ENCODE measurements at places on chromosomes 11 and 22. TPM values are rescaled to one million over a fixed set of nuclear protein-coding genes. Genes with fewer than 3 reads are reported as not detected.
A peak's percentile ranks its signal among the peaks of the same experiment; 100 is the strongest.

DNA sequence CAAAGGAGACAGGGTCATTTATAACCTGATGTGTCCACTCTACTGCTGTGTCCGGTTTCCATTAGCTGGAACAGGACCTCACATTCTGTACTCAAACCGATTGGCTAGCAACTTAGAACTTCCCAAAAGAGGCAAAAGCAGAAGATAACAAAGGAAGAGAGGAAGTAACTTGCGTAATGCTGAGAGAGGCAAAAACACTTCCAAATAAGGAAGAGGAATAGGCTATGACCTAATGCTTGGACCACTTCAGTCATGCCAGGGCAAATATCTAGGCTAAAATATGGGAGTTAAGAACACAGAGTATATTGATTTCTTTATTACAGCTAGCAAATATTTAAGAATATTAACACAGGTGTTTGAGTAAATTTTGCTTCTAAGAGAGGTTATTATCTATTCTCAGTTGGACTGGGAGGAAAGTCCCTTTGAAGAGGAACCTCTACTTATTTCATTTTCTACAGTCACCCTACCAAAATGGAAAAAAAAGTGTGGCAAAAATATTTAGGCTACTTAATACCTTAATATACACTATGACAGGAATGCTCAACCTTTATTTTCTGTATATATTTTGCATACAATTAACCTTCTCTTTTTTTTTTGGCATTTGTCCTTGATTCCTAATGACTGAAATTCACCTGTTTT, 499.8 kb upstream of the CHORDC1 start:
- no peak for DNase-seq

GRCh38 chr11:34626393-34626792, 5.5 kb downstream of the EHF start:
- no peak for DNase-seq

DNA sequence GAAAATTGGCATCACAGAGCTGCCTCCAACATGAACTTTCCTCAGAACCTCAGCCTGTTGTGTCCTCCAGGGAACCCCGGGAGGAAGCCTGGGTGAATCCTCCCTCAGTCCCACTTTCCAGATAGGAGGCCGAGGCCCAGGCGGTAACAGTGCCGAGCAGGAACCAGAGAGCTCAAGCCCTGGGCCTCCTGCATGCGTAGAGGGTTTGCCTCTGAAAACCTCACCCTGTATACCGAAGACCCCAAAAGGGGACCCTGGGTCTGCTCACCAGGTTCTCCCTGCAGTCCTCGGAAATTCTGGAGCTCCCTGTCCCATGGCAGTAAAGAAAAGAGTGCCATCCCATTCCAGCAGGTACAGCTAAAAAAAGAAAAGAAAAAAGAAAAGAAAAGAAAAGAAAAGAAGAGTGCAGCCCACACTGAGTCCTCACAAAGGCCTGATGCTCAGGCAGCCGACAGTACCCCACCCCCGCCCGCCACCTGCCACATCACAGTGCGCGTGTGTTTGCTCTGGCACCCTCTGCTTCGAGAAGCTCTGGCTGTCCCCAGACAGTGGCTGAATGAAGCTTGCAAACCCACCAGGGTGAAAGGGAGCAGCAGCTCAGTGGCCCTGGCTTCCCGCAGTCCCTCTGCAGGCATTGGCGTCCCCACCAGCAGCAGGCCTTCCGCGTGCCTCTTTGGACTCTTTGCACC, 28.4 kb upstream of the FADD start:
- no peak for DNase-seq

- peak; percentile 52 for DNase-seq
Measured at GRCh38 chr11:130314184-130314749, 450 bp downstream of the ZBTB44 start.

GRCh38 chr22:27028093-27028492, 370.7 kb downstream of the MIAT start:
- no peak for DNase-seq

- no peak for DNase-seq
Measured at GRCh38 chr11:3058753-3059664, 1.8 kb upstream of the CARS1 start.

GRCh38 chr11:76322942-76323341, 58.0 kb downstream of the THAP12 start:
- no peak for DNase-seq

DNA sequence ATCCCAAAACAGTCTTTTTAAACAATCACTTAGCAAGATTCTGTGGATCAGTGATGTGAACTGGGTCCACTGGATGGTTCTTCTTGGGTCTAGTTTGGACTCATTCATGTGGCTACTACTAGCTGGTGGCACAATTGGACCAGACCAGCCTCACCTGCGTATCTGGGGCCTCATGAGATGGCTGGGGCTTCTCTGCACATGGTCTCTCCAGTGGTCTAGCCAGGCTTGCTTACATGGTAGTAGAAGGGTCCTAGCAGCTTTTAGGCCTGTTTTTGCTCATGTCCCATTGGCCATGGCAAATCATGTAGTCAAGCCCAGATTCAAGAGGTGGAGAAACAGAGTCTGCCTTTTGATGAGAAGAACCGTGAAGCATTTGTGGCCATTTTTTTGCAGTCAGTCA, 94.0 kb downstream of the RRAS2 start:
- DNase-seq, result no peak

- DNase-seq, result peak; percentile 16
Measured at GRCh38 chr11:67119585-67120391, 725 bp downstream of the KDM2A start.

DNA sequence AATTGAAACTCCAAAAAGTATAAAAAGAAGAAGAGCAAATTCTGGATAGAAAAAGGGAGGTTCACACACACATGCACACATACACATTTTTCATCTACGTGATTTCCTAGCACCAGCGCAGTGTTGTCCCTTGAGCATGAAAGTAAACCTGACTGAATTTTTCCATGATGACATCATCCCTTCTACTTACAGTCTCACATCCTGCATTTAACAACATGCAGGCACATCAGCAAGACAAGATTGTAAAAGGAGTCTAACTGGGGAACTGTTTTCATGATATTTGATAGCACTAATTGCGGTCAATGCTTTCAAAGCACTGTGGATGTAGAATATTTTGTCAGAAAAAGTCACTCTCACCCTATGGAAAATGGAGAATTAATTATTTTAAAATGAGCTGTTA, 36.6 kb downstream of the GAS2 start:
- DNase-seq, result no peak

DNA sequence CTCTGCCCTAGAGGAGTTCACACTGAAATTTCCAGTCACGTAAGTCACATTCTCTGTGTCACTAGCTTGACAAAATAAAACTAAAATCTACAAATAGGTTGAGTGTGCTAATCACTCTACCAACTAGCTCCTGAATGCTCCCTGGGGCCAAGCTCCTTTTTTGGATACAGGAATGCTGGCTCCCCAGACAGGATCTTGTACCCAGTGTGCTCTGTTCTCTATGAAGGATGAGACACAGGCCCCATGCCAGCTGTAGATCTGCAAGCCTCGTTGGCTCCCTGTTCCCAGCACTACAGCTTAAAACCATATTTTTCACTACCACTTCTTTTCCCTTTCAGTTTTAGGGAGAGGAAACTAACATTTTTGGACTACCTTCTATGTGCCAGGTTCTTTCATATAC, 3.7 kb upstream of the IPO7 start:
- DNase-seq, result no peak

DNA sequence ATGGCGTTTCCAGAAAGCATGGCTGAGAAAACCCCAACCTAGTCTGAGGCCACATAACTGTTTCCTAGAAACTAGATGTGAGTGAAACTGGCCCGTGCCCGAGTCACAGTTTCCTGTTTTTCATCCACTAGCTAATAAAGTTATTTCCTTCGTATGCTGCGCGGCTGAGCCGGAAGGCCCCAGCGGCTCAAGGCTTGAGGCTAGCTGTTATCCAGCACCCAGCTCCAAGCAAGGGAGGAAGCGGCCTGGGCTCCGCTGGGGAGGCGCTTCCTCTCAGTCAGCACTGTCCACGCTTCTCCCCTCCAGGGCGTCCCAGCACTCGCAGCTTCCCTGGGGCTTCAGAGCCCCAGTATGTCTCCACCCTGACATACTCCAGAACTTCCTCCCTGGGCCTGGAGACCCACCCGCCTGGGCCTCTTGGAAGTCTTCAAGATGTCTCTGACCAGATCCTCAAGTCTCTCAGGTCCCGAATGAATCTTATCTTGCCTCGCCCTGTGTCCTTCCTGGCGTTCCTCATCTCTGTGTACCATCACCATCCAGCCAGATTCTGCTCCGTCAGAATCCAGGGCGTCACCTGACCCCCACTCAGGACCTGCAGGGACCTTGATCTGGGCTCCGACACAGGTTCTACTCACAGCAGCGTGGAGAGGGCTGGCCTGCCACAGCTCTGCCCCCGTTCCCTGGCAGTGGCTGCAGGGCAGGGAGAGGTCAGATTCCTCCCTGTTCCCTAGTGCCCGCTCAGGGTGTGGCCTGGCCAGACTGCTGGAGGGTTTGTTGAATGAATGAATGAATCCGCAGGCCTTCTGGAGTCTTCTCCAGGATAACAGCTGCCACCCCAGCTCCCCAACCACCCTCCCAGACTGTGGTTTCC, 81.9 kb downstream of the LRRC32 start:
- DNase-seq, result peak; percentile 68

DNA sequence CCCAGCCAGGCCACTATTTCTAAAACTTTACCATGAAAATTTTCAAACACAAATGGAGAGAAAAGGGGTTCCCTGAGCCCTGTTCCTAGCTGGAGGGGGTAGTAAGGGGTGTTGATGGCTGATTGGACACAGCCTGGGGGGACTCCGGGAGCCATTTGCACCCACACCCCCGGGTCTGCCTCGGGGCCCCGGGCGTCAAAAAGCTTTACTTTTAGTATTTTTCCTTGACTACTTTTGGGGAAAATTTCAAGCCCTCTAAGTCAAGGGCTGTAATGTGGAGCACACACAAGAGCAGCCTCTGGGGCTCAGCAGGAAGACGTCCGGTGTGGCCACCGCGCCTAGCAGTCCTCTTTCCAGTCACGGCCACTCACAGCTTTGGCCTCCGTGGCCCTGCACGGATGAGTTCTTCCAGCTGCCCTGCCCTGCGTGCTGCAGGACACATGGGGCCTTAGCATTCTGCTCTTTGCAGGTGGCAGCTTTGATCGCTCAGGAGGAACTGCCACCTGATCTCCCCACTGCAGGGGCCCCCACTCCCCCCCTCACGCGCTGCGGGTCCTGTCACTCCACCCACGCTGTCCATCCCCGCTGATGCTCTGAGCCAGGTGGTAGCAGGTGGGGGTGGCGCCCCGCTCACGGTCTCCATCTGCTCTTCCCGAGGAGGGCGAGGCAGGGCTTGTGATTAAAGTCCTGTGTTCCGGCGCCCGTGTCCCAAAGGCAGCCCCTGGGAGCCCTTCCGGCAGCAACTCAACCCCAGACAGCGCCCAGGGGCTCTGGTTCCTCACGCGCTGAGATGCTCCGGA, 14.4 kb downstream of the RNH1 start:
- no peak for DNase-seq

GRCh38 chr11:1819074-1819473, 15.7 kb upstream of the SYT8 start:
- DNase-seq, result no peak

GRCh38 chr11:105881027-105881426, 141.0 kb downstream of the MSANTD4 start:
- no peak for DNase-seq

DNA sequence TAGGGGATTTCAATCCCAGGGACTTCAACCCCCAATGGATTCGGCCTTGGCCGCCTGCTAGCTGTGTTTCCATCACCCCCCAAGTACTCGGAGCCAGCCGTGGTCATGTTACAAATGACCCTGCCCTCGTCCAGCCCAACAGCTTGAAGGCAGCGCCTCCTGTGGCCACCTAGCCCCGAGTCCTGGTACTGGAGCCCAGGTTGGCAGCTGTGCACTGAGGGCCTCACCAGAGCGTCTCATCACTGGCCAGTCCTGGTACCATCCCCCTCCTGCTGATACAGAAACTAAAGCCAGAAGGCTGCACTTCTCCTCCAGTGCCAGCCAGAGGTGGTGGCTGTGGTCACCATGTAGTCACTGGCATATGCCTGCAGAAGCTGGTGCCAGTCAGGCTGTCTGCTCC, 44.9 kb upstream of the FADD start:
- DNase-seq, result no peak

- no peak for DNase-seq
Measured at GRCh38 chr11:36441610-36442208, 68.4 kb downstream of the TRAF6 start.

GRCh38 chr11:44096360-44097185, 1.1 kb downstream of the EXT2 start:
- DNase-seq, result no peak

DNA sequence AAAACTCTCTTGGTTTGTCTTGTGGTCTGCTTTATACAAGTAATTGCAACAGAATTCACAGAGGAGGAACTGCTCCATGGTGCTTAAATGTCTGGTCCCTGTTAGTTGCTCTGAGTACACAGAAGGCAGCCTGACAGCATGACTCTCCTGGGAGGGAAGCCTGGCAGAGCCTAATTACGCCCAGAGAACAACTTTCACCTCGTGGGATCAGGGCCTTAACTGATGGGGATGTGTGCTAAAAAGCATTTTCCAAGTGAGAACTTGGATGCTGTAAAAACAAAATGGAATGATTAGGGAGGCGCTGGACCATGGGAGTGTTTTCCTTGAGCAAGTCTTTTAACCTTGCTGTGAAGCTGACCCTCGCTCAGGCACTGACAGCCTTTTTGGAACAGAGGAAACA, 154.0 kb upstream of the TENM4 start:
- DNase-seq, result no peak

Gene MUC5B
- under 0.01 TPM for total RNA-seq

Gene MPZL3
- 2.2 TPM for total RNA-seq

Gene FAM83F
- total RNA-seq, result 0.54 TPM

Gene TSKU
- 0.27 TPM for total RNA-seq

Gene SEPTIN3
- under 0.01 TPM for total RNA-seq

Gene KCNJ1
- total RNA-seq, result under 0.01 TPM

Gene TRIM22
- 74.6 TPM for total RNA-seq

Gene CATSPER1
- total RNA-seq, result 0.27 TPM

Gene OSBP2
- 6.2 TPM for total RNA-seq

Gene C1QTNF6
- total RNA-seq, result 1.6 TPM

Gene SAA2
- not detected for total RNA-seq

Gene TMEM132A
- total RNA-seq, result under 0.01 TPM

Gene SPON1
- 10.0 TPM for total RNA-seq
